ENCODE measurements at places on chromosomes 6 and 20.

- no peak for DNase-seq
These were observed 9.8 kb upstream of the BPI start for GRCh38 chr20:38294076-38294591.

GRCh38 chr20:45433316-45433715 lies 17.4 kb downstream of the PIGT start:
- DNase-seq: no peak

DNA sequence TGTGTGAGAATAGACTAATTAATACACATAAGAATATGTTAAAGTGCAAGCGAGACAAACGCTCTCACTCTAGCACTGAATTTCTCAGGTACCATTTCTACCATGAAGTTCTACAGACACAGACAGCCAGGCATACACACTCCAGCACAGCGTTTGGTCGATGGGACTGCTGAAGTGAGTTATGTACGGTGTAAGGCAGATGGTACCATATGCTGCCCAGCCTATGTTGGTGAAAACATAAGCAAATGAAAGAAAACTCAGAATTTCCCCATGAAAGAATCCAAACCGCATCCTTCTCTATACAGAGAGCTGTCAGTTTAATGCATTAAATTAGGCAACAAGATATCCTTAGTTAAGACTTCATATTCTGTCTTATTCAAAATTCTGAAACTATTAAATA lies 34.9 kb downstream of the AGPAT4 start:
- no peak for DNase-seq

DNA sequence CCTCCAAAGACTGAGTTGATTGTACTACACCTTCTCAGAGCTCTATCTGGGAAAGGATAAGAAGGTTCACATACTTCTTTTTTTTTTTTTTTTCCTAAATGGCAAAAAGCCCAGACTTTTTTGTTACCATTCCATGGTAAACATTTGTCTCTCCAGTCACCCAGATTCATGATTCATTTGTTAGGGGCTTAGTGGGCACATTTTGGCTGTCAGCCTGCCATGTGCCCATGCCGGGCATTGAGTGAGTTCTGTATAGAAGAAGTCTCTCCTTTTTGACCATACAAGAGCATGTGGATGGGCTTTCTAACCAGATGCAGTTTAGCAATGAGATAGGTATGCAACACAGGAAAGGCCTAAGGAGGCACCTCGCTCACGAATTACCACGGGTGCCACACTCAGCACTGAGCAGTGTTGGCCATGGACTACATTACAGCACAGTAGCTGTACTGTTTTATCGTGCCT lies 447.5 kb upstream of the HSF2 start:
- DNase-seq: no peak

- DNase-seq: no peak
These were observed 63.9 kb upstream of the SLCO4A1 start for GRCh38 chr20:62578294-62578897.

DNA sequence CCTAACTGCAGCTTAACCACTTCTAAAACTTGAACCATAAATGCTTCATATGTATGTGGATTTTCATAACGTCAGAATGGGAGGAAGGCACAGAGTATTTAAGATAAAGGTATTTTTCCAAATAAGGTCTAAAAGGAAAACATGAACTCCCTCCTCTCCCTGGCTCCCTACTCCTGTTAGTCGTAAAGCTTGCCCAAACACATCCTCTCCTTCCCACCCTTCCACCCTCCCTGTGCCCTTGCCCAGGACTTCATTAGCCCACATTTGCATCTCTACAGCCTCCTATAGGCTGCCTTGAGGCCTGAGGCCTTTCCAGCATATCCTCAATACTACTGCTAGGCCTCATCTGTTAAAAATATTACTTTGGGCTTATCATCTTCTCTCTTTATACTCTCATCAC lies 17.1 kb upstream of the SMIM13 start:
- no peak for DNase-seq

- no peak for DNase-seq
These were observed 64.0 kb downstream of the FYN start for GRCh38 chr6:111809264-111809663.

GRCh38 chr6:34338377-34338776 lies 54.1 kb downstream of the NUDT3 start:
- DNase-seq: no peak

All from stimulated activated CD4-positive, alpha-beta T cell treated with anti-CD3 and anti-CD28 coated beads, Interleukin-1b, Interleukin-23, amount 100 ng/mL, for 48 hours (primary cell).